Stimulated activated CD4-positive, alpha-beta T cell treated with anti-CD3 and anti-CD28 coated beads, Interleukin-15, amount 100 ng/mL, for 48 hours (primary cell): ENCODE measurements at places on chromosomes 5 and 9.
A peak's percentile ranks its signal among the peaks of the same experiment; 100 is the strongest.

GRCh38 chr9:86636519-86636918 lies 282.3 kb upstream of the TUT7 start:
- DNase-seq, result no peak

GRCh38 chr5:172638209-172638768 lies 2.8 kb upstream of the NEURL1B start:
- no peak for DNase-seq

DNA sequence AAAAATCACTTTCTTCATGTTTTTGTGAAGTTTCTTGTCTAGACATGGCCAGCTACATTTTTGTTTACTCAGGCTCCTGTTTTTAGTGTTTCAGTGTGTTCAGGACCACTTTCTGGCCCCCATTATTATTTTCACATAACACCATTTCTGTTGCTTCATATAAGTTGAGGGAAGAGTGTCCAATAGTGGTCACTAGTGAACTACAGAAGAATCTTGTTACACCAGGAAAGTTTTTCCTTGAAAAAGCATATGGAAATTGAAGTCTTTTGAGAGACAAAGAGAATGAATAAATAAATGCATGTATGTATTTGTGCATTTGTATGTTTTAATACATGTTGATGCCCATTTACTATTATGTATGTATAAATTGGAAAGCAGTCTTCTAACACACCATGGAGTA lies 3.8 kb downstream of the ADAMTSL1 start:
- DNase-seq, result no peak

DNA sequence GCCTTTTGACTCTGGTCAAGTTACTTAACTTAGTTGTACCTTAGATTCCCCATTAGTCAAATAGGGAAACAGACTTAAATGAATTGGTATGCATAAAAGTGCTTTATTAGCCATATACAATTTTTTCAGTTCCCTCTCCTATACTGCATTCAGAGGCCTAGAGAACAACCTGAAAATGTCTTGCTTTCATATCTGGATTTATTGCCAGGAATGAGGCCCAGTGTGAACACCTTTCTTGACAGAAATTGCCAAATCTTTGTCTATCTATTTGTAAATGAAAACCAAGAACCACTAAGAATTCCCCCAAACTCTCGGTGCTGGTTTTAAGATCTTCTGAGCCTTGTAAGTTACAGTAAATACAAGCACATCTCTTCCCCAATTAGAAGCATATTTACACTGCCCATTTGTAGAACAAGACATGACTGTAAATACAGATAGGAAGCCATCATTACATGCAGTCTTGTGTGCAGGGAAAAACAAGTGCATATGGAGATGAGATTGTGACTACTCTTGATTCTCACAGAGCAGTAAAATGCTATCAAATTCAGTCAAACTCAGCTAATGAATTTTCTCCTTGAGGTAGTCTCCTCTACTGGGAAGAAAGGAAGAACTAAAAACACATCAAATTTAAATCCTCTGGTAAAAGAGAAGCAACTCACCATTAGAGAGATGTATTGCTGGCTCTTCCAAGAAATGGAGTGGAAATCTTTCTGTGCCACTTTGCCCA lies 5.2 kb upstream of the FAM13B start:
- no peak for DNase-seq

GRCh38 chr5:124527220-124527991 lies 219.0 kb downstream of the ZNF608 start:
- DNase-seq, result no peak

- no peak for DNase-seq
Observed at GRCh38 chr5:118844351-118844750, 144.0 kb downstream of the DTWD2 start.

- DNase-seq, result no peak
Observed at GRCh38 chr5:63553073-63553472, 409.2 kb downstream of the HTR1A start.

GRCh38 chr9:32590476-32590875 lies 17.5 kb upstream of the NDUFB6 start:
- DNase-seq, result no peak

DNA sequence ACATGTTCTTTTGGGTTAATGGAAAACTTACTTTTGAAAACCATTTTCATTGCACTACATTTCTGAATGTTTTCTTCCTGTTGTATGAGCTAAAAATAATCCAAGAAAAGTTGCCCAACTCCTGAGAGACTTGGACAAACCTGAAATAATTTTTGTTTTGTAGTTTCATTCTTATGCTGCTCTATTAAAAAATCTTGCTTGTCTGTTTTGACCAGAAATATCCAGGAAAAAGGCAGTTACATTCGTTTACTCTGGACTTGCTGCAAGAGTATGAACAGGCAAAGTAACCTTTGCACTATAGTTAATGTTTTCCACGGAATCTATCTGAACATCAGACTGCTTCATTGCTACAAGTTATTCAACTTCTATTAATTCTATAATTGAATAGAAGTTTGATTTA lies 200.1 kb upstream of the DAB2 start:
- DNase-seq, result no peak

DNA sequence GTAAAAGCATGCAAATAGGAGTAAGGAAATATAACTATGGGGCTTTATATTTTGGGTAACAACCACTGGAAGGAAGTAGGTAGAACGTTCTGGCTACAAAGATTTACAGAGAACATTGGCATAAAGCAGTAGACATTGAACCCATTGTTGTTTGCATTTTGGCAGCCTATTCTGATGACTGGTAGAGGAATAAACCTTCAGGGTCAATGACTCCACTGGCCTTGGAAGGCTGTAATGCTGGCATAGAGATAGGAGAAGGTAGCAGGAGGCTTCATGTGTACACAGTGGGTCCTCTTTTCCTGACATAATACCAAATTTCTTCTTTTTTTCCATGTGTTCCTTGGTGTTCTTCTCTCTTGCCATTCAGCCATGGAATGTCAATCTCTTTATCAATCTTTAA lies 462.8 kb upstream of the ZNF462 start:
- no peak for DNase-seq

DNA sequence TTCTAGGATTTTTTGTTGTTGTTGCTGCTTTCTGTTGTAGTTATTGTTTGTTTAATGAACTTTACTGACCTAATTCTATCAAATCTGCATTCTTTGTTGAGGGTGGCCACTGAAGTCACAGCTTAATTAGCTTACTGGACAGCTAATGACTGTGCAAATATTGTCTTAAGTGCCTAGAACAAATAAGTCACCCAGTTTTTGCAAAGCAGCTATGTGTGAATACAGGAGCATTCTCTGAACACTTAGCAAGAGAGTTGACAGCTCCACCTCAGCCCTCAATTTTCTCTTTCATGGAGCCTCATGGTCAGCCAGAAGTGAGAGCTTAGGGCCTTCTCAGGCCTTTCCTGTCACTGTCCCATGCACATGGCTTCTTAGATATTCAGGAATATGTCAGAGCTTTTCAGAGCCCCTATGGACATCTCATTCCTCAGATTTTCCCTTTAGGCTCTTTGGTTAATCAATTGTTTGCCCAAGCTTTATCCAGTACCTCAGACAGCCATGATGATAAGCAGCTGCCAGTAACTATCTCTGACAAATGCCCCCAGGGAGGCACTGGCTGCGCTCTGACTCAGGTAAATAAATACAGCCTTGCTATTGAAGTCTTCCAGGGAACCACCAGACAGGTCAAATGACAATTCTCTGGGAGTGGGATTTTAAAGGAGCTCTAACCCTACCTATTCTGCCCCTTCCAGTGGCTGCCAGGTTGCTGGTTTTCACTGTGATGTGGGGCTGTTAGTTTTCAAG lies 241.4 kb upstream of the IL12B start:
- DNase-seq, result no peak

GRCh38 chr5:143182901-143183820 lies 220.3 kb downstream of the NR3C1 start:
- peak; percentile 57 for DNase-seq

DNA sequence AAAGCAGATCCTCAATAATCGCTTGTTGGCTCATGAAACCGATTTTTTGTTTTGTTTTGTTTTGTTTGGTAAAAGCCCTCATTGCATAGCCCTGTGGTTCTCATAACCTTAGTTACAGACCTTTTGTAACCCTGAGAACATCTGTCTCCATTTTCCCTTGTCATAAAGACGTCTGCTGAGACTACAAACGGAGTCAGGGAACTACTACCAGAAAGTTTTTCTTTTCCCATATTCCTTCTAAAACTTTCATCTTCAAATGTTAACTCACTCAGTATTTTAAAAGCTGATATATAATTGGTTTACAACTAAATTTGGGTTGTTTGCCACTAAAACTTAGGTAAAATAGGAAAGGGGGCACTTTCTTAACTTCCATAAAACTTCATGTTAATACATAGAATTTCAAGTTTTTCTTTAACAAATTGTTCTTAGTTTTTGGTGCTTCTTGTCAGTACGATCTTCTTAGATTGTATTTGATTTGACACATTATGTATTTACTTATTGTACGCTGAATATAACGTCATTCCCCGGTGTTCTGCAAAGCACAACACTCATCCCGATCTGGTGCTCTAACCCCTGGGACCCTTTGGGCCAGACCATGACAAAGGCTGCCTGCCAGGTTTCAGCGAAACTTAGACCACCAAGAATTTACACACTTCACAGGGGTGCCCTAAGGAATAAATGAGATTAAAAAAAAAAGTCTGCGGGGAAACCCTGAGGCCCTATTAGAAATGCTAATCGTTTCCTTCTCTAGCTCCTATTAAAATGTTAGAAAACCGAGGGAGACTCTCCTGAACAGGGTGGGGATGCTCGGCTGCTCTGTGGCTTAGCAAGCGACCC lies 1.1 kb upstream of the ANP32B start:
- no peak for DNase-seq

- DNase-seq, result no peak
Observed at GRCh38 chr9:121463026-121463807, 36.4 kb downstream of the GGTA1 start.

GRCh38 chr9:122158202-122158601 lies 1.4 kb downstream of the NDUFA8 start:
- no peak for DNase-seq

GRCh38 chr9:133059623-133060022 lies 2.2 kb upstream of the CEL start:
- DNase-seq, result no peak

DNA sequence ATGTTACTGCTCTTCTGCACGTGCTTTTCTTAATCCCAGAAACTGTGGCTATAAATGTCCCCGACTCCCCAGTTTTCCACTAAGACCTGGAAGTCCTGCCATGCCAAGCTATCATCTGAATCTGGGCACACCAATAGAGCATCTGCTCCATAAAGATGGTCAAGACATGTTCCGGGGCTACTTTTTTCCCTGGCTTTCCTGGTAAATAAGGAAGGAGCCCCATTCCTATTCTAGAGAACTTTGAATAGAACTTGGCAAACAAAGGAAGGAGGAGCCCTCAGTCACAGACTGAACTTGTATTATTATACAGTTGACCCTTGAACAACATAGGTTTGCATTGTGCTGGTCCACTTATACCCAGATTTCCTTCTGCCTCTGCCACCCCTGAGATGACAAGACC lies 182.9 kb downstream of the CCDC192 start:
- no peak for DNase-seq

GRCh38 chr5:153122403-153122802 lies 368.1 kb upstream of the GRIA1 start:
- no peak for DNase-seq

GRCh38 chr9:125183054-125183453 lies 6.5 kb downstream of the PPP6C start:
- no peak for DNase-seq

GRCh38 chr9:37373621-37374020 lies 48.9 kb upstream of the GRHPR start:
- DNase-seq, result no peak

- no peak for DNase-seq
Observed at GRCh38 chr5:74341221-74341620, 299.3 kb downstream of the ENC1 start.

DNA sequence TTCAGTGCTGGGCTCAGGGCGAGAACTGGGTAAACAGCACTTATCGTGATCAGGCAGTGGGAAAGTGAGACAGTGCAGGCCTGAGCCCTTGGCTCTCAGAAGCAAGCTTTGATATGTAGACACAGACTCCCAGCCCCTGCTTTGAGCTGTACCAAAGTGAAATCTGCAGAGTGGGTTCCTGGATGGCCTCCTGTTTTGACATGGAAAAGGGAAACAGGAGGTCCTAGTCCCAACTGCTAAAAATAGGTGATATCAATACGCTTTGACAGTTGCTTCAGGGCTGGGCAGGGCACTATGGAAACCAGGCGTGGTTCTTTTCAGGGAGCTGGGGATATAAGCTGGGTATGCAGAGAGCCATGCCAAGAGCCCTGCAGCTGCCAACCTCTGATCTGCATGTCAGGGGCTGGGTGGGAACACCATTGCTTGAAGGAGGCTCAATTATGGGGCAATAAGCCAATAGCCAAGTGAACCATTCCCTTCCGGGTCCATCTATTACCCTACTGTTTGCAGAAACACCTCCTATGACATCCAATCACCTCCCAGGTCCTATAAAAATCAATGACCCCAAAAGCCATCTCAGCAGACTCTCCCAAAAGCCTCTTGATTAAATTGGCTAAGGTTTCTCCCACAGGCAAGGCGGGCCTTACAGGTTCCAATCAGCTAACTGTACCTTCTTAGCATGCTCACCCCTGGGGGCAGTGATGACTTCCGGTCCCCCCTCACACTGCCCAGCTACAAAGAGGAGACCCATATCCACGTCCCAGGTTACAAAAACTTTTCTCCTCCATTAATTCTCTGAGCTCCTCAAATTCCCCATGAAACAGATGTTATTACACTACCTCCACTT lies 45.8 kb downstream of the EPB41L4B start:
- no peak for DNase-seq

GRCh38 chr5:89849830-89850512 lies 559.6 kb downstream of the CETN3 start:
- no peak for DNase-seq

DNA sequence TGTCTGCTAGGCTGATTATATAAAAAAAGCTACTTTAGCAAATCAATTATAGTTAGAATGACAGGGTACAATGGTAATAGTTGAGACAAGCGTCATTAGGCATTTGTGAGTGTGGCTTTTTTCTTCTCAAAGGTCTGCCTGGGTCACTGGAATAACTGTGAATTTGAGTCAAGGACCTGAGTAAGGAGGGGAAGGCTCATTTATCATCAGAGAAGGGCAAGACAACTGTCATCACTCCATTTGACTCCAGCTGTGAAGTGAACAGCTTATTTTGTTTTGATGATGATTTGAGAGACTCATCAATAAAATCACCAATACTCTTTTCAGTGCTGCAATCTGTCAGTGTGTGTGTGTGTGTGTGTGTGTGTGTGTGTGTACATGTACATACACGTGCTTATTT lies 118.6 kb downstream of the MAT2B start:
- DNase-seq, result no peak

DNA sequence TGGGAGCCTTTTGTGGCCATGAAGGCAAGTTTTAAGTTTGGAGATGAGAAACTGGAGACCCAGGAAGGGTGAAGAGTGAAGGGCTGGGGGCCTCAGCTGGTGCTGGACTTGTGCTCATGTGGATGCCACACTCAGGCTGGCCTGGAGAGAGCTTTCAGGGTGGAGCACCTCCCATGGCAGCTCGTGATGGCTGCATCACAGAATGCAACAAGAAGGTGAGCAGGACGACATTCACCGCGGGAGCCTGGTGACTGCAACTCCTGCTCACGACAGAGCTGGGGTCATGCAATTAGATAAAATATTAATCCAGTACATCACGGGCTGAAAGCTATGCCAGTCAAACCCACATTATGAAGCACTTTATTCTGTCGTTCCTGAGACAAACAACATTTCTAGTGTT lies 59.7 kb downstream of the SEMA4D start:
- no peak for DNase-seq
